ENCODE measurements at places on chromosomes 7 and 10.

DNA sequence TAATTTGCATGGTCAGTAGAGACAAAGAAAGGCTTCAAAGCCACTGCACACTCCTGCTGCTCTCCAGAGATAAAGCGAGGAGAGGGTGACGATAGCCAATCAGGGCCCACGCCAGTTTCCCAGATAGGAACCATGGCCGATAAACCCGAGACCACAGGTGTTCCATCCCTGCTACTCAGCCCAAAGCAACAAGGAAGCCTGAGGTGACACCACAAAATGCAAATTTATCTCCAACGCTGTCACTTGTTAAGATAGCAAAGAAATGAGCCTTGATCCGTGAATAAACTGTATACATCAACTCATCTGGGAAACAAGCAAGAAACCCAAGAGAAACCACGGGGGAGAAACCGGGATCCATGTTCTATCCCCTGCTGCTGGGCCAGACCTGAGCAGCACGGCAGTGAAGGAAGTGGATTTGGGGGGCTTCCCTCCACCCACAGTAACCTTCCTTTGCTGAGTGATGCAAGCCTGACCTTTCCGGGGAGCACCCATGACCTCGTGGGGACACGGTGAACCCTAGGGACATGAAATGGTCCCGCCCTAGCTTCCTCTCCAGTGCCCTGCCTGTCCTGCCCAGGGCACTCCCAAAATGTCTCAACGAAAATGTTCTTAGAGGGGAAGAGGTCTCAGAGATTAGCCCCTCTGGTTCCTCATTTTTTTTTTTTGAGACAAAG lies 164.6 kb downstream of the PTPRN2 start:
- no peak for DNase-seq
- no peaks in the 10 kb centered on the region for H3K36me3 ChIP-seq
- no peak overlapping the region for H3K27ac ChIP-seq
- peaks cover 2% of the 10 kb centered on the region for H3K4me1 ChIP-seq

GRCh38 chr10:88082806-88083596 lies 219.6 kb downstream of the PTEN start:
- DNase-seq: no peak
- no peaks in the 10 kb centered on the region for H3K36me3 ChIP-seq
- H3K27me3 ChIP-seq: no peaks in the 10 kb centered on the region
- no peak overlapping the region for H3K27ac ChIP-seq

- peaks cover 3% of the 10 kb centered on the region for H3K27me3 ChIP-seq
- no peaks in the 10 kb centered on the region for H3K36me3 ChIP-seq
- DNase-seq: no peak
Measured at GRCh38 chr7:15219758-15220157, 317.2 kb upstream of the DGKB start.

GRCh38 chr10:12269056-12269455 lies 73.1 kb downstream of the CDC123 start:
- no peak overlapping the region for H3K27ac ChIP-seq
- no peaks in the 10 kb centered on the region for H3K36me3 ChIP-seq
- peaks cover under 1% of the 10 kb centered on the region for H3K27me3 ChIP-seq
- H3K4me1 ChIP-seq: peaks cover 5% of the 10 kb centered on the region
- DNase-seq: no peak
- H3K4me3 ChIP-seq: no peak overlapping the region

- peaks cover 19% of the 10 kb centered on the region for H3K36me3 ChIP-seq
- no peaks in the 10 kb centered on the region for H3K27me3 ChIP-seq
- no peak overlapping the region for H3K4me3 ChIP-seq
- DNase-seq: no peak
- no peak overlapping the region for H3K27ac ChIP-seq
Measured at GRCh38 chr10:84478151-84478550, 149.8 kb downstream of the CCSER2 start.

- peaks cover 21% of the 10 kb centered on the region for H3K27me3 ChIP-seq
- H3K36me3 ChIP-seq: no peaks in the 10 kb centered on the region
- peaks cover 7% of the 10 kb centered on the region for H3K4me1 ChIP-seq
- no peak overlapping the region for H3K27ac ChIP-seq
- DNase-seq: peak; percentile 66
Measured at GRCh38 chr10:117004227-117005025, 561 bp downstream of the SHTN1 start.

GRCh38 chr10:103441206-103441605 lies 11.0 kb downstream of the CALHM2 start:
- no peak overlapping the region for H3K27ac ChIP-seq
- no peaks in the 10 kb centered on the region for H3K4me1 ChIP-seq
- no peak for DNase-seq
- no peaks in the 10 kb centered on the region for H3K27me3 ChIP-seq
- H3K36me3 ChIP-seq: peaks cover 61% of the 10 kb centered on the region
- no peak overlapping the region for H3K4me3 ChIP-seq

GRCh38 chr10:101481256-101481655 lies 106.8 kb downstream of the POLL start:
- no peak overlapping the region for H3K4me3 ChIP-seq
- DNase-seq: no peak
- H3K36me3 ChIP-seq: peaks cover 29% of the 10 kb centered on the region

GRCh38 chr7:151383638-151384351 lies 26.0 kb downstream of the WDR86 start:
- H3K4me1 ChIP-seq: peaks cover 9% of the 10 kb centered on the region
- no peak overlapping the region for H3K27ac ChIP-seq
- no peak for DNase-seq
- H3K27me3 ChIP-seq: peaks cover 48% of the 10 kb centered on the region

DNA sequence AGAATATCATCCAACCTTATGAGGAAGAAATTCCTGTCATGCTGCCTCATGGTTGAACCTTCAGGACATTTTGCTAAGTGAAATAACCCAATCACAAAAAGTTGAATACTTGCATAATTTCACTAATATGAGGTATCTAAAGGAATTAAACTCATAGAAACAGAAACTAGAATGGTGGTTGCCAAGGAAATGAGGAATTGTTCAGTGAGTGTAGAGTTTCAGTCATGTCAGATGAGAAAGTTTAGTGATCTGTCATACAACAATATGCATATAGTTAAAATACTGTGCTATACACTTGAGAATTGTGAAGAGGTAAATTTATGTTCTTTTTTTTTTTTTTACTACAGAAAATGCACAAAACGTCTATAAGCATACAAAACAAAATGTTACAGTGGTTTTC lies 60.7 kb downstream of the R3HCC1L start:
- no peaks in the 10 kb centered on the region for H3K27me3 ChIP-seq
- no peak for DNase-seq
- peaks cover 58% of the 10 kb centered on the region for H3K36me3 ChIP-seq
- no peak overlapping the region for H3K27ac ChIP-seq
- no peak overlapping the region for H3K4me3 ChIP-seq

GRCh38 chr10:98339799-98340198 lies 71.8 kb upstream of the LOXL4 start:
- H3K36me3 ChIP-seq: no peaks in the 10 kb centered on the region
- no peak overlapping the region for H3K27ac ChIP-seq
- no peak overlapping the region for H3K4me3 ChIP-seq
- no peak for DNase-seq
- H3K4me1 ChIP-seq: peaks cover 9% of the 10 kb centered on the region

DNA sequence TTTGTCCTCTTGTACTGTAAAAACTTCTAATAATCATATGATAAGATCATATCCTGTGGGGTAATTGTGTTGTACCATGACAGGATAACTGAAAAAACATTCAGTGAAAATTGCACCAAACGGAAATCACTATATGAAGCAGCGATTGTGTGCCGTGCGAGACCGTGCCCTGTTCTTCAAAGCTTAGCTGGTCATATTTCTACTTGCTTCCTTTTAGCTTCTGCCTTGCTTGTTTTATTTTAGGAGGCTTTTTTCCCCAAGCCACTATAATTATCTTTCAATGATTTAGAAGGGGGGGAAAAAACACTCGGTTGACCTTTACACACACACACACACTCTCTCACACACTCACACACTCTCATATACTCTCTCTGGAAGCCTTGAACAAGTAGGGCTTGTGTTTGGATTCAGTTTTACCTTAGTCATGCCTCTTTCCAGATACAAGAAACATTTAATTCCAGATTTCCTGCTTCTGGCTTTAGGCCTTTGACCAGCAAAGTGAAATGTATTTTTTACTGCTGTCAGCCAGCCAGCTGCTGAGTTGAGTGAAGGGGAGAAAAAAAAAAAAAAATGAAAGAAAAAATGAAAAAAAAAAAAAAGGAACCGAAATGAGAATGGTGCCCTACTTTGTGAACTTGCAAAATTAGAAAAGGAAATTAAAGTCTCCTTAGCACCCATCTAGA lies 181.4 kb downstream of the ARID5B start:
- H3K27me3 ChIP-seq: no peaks in the 10 kb centered on the region
- H3K4me1 ChIP-seq: peaks cover 42% of the 10 kb centered on the region
- peak overlapping the region; percentile 51 for H3K4me3 ChIP-seq
- H3K27ac ChIP-seq: peak overlapping the region; percentile 99

DNA sequence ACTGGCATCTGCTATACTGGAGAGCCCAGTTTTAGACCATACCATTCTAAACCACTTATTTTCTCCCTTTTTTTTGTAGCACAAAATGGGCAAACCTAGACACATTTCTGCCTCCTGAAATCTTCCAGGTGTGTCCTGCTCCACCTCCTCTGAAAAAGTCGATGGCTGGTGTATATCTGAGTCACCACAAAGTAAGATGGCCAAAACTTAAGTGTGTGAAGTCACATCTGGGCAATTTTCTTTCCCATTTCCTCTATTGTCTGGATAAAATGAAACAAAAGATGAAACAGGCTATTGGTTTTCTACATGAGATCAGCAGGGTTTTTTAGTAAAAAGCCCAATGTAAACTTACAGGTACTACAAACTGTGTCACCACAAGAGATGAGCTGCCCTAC lies 65.5 kb downstream of the OSBPL3 start:
- H3K4me3 ChIP-seq: no peak overlapping the region
- DNase-seq: no peak
- H3K27me3 ChIP-seq: no peaks in the 10 kb centered on the region
- H3K36me3 ChIP-seq: no peaks in the 10 kb centered on the region
- H3K4me1 ChIP-seq: peaks cover 4% of the 10 kb centered on the region
- no peak overlapping the region for H3K27ac ChIP-seq

DNA sequence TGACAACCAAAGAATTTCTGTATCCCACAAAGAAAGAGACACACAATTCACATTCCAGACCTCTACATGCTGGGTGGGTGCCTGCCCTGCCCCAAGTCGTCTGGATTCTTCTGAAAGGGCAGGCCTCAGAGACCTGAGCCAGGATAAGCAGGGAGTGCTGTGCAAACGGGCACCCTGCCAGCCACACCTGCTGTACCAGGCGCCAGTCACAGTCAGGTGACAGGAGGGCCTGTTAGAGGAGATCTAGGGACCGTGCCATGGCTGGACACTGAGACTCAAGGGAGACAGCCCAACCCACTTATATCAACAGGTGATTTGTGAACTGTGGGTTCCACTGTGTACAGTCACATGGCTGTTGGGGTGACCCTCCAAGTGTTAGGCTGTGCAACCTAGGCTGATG lies 103.1 kb upstream of the AFAP1L2 start:
- H3K4me3 ChIP-seq: no peak overlapping the region
- peaks cover 44% of the 10 kb centered on the region for H3K4me1 ChIP-seq
- H3K27ac ChIP-seq: peak overlapping the region; percentile 49
- H3K36me3 ChIP-seq: peaks cover 20% of the 10 kb centered on the region
- no peaks in the 10 kb centered on the region for H3K27me3 ChIP-seq

GRCh38 chr10:77689339-77689738 lies 51.7 kb upstream of the KCNMA1 start:
- DNase-seq: no peak
- H3K4me3 ChIP-seq: no peak overlapping the region
- H3K27ac ChIP-seq: no peak overlapping the region
- peaks cover 23% of the 10 kb centered on the region for H3K4me1 ChIP-seq
- peaks cover 3% of the 10 kb centered on the region for H3K27me3 ChIP-seq
- H3K36me3 ChIP-seq: no peaks in the 10 kb centered on the region

- DNase-seq: no peak
- no peak overlapping the region for H3K4me3 ChIP-seq
- H3K36me3 ChIP-seq: no peaks in the 10 kb centered on the region
- H3K27ac ChIP-seq: no peak overlapping the region
Measured at GRCh38 chr10:112362833-112363232, 11.1 kb upstream of the ACSL5 start.

- DNase-seq: no peak
- no peaks in the 10 kb centered on the region for H3K36me3 ChIP-seq
- H3K4me3 ChIP-seq: no peak overlapping the region
- H3K27ac ChIP-seq: no peak overlapping the region
- H3K4me1 ChIP-seq: peaks cover 29% of the 10 kb centered on the region
Measured at GRCh38 chr10:29946953-29947700, 112.3 kb downstream of the JCAD start.

GRCh38 chr7:98119256-98119918 lies 12.7 kb downstream of the LMTK2 start:
- peaks cover 76% of the 10 kb centered on the region for H3K4me1 ChIP-seq
- H3K27me3 ChIP-seq: no peaks in the 10 kb centered on the region
- no peak for DNase-seq
- no peak overlapping the region for H3K4me3 ChIP-seq
